ENCODE measurements at places on chromosomes 3 and 15.

GRCh38 chr3:106290304-106290997 is 421.6 kb upstream of the CBLB start:
- no peak for DNase-seq

DNA sequence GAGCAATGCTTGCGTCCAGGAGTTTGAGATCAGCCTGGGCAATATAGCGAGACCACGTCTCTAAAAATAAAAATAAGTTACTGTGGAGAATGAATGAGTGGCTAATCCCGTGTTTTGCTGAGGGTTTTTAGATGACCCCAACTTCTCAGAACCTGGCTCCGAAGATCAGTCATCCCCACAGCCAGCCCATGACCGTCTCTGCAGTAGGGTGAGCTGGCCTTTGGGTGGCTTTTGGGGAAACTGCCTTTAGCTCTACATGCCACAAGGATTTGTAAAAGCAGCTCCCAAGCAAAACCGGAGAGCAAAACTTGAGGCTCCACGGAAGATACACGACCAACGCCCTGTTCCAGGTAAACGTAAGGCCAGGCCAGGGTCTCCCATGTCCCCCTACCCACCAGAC is 39.2 kb upstream of the TFRC start:
- DNase-seq, result no peak

DNA sequence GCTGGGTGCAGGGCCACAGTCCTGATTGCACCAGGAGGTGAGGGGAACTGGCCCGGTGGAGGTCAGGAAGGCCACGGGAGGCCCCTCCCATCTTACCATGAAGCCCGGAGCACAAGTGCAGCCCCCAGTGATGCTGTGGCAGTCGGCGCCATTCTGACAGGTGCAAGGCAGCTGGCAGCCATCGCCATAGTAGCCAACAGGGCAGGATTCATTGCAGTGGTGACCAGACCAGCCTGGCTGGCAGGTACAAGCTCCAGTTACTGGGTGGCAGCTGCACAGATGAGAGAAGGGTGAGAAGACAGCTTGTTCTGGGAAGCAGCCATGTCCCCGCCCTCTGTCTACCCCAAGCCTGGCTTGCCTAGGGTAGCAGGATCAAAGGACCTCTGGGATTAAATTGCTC is 88.2 kb downstream of the RAB11A start:
- no peak for DNase-seq

DNA sequence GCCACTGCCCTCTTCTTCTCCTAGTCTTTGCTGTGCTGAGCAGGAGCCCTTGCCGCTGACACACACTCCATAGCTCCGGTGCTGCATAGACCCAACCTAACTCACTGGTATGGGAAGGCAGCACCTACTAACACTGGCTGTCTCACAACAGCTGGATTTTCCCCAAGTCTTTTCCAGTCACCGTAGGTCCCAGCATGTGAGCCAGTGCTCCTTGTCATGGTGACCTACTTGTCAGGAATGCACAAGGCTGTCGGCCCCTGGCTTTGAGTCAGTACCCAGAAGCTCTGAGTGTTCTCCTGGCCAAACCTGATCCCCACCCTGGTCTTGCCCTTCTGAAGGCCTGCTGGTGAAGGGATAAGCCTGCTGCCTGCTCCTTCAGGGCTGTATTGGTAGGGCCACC is 25.7 kb downstream of the AMOTL2 start:
- DNase-seq, result no peak

- DNase-seq, result no peak
Measured at GRCh38 chr3:105527949-105528348, 161.2 kb downstream of the ALCAM start.

GRCh38 chr3:39184968-39185285 is 7.5 kb downstream of the XIRP1 start:
- DNase-seq, result no peak

DNA sequence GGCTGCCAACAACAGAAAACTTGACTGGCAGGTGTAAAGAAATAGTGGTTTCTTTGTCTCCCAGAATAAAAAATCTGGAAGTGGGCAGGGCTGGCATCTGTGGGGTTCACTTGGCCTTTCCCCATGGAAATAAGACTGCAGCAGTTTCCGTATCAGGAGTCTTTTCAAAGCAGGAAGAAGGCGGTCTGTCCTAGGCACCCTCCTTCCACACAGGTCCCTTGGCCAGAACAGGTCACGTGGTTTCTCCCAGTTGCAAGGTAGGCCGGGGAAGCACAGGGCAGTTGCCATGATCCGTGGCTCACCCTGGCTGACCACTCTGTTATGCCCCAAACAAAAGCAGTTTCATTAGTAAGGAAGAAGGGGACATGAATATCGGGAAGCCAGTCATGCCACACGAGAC is 45.4 kb downstream of the ZDHHC19 start:
- no peak for DNase-seq

- DNase-seq, result no peak
Measured at GRCh38 chr3:179016979-179017670, 54.5 kb downstream of the ZMAT3 start.

DNA sequence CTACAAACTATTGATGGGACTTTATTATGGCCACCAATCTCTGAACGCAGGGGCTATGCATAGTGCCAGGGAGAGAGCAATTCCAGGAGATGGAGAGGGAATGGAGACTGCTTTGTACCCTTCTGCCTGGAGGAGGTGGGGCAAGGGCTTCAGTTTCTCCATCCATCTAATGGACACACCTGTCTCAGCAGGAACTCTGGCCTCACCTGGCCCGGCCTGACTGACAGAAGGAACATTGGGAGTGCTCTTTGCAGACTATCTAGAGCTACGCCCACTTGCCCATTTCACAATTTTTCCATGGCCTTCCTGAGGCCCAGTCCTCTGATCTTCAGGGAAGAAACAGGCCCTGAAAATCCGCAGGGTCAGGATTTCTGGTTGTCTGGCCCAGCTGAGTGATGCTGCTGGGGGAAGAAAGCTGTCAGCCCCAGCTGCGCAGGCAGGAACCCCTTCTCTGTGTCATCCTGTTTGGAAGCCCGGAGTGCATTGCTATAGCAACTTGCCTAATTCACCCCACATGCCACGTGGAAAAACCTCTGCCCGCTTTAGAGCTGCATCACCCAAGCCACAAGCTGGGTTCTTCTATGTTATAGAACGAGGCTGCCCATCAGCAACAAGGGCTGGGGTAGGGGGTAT is 6.4 kb downstream of the ITGA11 start:
- no peak for DNase-seq

- DNase-seq, result no peak
Measured at GRCh38 chr3:50255251-50255615, 13.7 kb upstream of the SEMA3B start.

DNA sequence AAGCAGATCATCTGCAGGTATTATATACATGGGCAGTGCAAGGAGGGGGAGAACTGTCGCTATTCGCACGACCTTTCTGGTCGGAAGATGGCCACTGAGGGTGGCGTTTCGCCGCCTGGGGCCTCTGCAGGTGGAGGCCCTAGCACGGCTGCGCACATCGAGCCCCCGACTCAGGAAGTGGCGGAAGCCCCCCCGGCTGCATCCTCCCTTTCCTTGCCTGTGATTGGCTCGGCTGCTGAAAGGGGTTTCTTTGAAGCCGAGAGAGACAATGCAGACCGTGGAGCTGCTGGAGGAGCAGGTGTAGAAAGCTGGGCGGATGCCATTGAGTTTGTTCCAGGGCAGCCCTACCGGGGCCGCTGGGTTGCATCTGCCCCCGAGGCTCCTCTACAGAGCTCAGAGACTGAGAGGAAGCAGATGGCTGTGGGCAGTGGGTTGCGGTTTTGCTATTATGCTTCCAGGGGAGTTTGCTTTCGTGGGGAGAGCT is 639 bp downstream of the MKRN3 start:
- DNase-seq, result no peak

GRCh38 chr15:55420171-55420866 is 12.0 kb downstream of the PIERCE2 start:
- no peak for DNase-seq

GRCh38 chr3:39812537-39812936 is 3.1 kb downstream of the MYRIP start:
- no peak for DNase-seq

DNA sequence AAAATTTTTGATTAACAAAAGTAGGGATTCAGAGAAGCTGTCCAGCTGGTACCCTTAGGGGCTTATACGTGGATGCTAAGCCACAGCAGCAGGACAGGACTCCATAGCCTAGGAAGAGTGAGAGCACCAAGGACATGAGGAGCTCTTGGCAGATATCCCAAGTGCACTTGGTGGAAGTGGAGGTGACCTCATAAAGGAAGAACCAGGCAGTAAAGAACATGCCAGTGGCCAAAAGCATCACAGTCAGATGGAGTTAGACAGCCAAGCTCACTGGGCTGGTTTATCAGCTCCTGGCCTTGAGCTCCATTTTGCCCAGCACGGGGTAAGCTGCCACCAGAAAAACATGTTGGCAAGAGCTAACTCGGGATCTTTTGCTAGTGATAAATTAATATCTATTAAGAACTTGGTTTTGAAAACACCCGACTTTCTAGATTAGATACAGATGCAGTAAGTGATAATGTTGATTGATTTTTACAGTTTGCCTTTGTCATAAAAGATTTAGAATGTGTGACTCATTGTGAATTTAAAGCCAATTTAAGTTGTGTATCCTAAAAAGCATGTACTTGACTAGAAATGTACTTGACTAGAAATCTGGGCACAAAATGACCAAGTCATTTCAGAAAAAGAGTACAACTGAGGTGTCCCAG is 108.0 kb downstream of the CMSS1 start:
- DNase-seq, result no peak

GRCh38 chr3:138323971-138324370 is 5.7 kb downstream of the NME9 start:
- no peak for DNase-seq

DNA sequence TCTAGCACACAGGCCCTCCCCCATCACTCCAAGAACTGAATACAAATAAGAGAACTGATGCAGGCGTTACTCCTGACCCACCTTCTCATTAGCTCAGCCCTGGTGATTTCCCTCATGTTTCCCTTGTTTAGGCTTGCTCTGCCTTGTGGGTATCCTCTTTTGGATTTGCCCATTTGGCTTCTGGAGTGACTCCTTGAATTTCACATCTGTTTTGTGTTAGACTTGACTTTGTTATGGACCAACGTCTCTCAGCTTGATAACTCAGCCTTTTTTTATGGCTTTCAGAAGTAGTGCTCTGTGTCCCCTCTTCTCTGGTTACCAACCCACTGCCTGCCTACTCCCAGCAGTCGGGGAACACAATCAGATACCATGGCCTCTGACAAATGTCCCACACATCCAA is 11.3 kb upstream of the TMOD3 start:
- no peak for DNase-seq

GRCh38 chr3:38088126-38089078 is 48.5 kb downstream of the ACAA1 start:
- no peak for DNase-seq

GRCh38 chr3:126752303-126753190 is 48.5 kb downstream of the CHCHD6 start:
- DNase-seq, result peak; percentile 40

GRCh38 chr3:135229018-135229495 is 434.0 kb downstream of the EPHB1 start:
- no peak for DNase-seq

- no peak for DNase-seq
Measured at GRCh38 chr15:78050826-78051225, 26.7 kb downstream of the TBC1D2B start.

DNA sequence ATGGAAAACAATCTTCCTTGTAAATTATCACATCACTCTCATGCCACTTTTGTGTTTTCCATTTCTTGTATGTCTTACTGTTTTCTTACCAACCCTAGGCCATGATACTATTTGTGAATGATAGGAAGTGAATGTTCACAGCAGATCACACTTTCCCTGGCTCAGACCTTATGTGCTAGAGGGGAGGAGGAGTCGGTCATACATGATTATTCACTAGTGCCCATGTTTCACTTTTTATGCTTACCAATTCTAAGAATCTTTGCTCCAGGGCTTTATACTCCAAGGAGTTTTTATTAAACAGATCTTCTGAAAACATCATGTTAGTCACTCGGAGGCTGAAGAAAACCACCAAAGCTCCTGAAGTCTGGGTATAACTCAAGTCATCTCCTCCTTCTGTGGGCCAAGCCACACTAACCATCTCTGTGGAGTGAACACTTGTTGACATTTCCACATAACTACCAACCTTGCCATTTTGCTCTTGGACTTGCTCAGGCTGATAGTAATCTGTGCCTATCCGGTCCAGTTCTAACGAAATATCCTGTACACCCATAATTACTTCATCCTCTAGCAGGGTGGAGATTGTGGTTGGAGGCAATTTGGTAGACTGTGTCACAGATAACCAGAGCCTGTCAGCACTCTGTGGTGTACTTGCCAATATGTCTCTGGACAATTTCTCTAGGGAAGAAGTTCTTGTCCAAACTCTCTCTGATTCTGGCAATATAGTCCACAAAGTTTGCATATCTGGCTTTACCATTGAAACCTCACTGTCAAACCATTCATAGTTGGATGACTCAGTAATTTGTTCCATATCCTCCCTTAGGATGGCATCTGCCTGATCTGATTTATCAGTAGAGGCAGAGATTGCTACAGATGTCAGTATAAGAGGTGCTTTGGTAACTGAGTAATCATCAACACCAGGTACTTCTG is 76.8 kb downstream of the IMPG2 start:
- no peak for DNase-seq

DNA sequence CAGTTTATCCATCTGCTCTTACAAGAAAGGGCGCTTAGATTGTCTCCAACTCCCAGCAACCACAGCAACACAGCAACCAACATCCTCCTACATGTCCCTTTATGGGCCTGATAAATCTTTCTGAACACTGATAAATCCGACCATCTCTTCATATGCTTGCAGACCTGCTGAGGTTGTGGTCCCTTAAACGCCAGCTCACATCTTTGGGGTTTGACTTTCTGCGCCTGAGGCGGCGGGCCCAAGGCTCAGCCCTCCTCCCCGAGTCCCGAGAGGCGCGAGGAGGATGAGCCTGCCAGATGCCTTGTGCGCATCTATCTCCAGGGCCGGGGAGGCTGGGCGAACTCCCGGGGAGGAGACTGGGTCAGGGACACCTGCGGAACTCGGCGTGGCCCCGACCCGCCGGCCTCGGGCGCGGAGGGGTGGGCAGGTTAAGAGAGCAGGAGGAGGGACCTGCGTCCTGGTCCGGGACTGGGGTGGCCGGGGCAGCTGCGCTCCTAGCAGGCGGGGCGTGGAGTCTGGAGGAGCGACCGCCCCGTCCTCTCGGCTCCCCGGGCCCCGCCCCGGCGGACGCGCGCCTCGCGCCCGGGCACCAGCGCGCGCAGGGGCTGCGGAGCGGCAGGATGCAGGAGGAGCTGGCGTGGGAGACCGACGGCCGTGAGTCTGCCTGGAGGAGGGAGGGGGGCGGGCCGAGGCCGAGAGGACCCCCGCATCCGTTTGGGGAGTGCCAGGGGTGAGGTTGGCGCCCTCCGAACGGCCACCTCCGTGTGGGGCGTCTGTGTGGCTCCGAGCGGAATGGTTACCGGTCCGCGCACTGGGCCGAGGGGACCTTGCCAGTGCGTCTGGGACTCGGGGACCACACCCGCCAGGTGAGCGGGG is at the start of gene ANKDD1A:
Gene ANKDD1A (plus strand): TSS at position 592 of the 876 bp plus-strand sequence. CDS start 29 bp downstream, at position 621.
- DNase-seq, result no peak

DNA sequence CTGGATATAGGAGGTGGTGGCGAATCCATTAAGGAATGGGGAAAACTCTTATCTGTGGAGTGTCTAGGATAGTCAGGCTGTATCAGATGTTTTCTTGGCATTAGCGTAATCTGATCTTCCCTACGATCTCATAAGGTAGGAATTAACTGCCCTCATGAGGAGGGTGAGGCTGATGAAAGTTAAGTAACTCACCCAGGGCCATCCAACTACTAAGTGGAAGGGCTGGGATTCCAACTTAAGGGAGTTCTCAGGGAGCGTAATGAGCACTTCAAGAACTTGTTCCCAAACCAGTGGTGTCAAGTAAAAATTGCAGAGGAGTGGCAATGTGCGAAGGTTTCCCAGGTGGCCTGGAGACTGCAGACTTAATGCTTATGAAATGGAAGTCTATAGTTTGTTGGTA is 55.9 kb upstream of the OSBPL11 start:
- no peak for DNase-seq

- no peak for DNase-seq
Measured at GRCh38 chr3:197302696-197303341, 4.4 kb upstream of the DLG1 start.

Measured in stimulated activated CD4-positive, alpha-beta T cell treated with anti-CD3 and anti-CD28 coated beads, Interleukin-15, amount 100 ng/mL, for 48 hours (primary cell).